Uterus (tissue), 4 donors: ENCODE measurements at places on chromosomes 12 and 14. TPM values are rescaled to one million over a fixed set of nuclear protein-coding genes. Genes with fewer than 3 reads are reported as not detected.

Gene KCNC2
- total RNA-seq: not detected

- no peaks in the 10 kb centered on the region for H3K36me3 ChIP-seq
- no peaks in the 10 kb centered on the region for H3K4me1 ChIP-seq
- H3K27ac ChIP-seq: no peak overlapping the region
- no peak for DNase-seq
- no peak overlapping the region for H3K4me3 ChIP-seq
Observed at GRCh38 chr12:63815482-63815852, 29.0 kb upstream of the SRGAP1 start.

DNA sequence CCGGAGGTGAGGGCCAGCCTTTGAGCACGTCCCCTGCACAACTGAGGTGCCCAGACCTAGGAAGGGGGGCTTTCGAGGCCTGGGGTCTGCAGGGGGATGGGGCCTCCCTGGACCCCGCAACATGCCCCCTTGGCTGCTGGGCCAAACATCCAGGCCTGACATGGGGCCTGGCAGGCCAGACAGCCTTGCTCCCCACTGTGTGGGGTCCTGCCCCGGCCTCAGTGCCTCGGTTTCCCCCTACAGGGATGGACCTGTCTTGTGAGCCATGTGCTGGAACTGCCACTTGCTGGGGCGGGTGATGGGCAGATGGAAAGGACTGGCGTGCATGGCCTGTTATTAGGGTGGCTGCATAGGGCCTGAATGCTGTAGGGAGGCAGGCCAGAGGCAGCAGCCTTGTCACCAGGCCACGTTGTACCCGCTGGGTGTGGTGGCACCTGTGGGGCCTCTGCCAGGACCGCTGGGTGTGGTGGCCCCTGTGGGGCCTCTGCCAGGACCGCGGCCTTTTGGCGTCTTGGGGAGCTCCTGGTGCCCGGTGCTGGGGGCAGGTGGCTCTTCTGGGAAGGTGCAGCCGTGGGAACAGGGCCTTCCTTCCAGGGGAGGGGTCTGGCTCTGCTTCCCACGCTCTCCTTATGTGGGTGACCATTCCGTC is 20.4 kb downstream of the ASPG start:
- no peaks in the 10 kb centered on the region for H3K36me3 ChIP-seq
- no peaks in the 10 kb centered on the region for H3K27me3 ChIP-seq
- peak; percentile 10 for DNase-seq
- no peak overlapping the region for H3K4me3 ChIP-seq
- no peaks in the 10 kb centered on the region for H3K4me1 ChIP-seq

Gene LRTM2
- total RNA-seq: not detected

GRCh38 chr14:38485026-38485425 is 229.1 kb upstream of the CLEC14A start:
- no peak for DNase-seq
- no peaks in the 10 kb centered on the region for H3K36me3 ChIP-seq
- H3K4me3 ChIP-seq: no peak overlapping the region
- H3K27me3 ChIP-seq: no peaks in the 10 kb centered on the region
- no peaks in the 10 kb centered on the region for H3K4me1 ChIP-seq

DNA sequence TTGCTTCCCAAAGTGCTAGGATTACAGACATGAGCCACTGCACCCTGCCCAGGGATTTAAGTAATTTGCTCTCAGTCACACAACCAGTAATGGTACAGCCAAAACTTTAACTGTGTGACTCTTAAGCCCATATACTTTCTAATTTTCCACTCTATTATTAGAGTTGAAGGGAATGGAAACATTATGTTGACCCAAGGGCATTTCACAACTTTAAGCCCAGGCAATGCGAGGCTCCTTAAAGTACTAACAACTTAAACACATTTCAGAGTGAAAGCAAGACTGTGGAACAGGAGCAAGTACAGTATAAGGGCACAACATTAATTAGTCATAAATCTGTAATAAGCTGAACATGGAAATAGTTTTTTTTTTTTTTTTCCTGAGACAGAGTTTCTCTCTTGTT is 39.8 kb downstream of the BAZ1A start:
- H3K27ac ChIP-seq: no peak overlapping the region
- no peak overlapping the region for H3K4me3 ChIP-seq
- H3K27me3 ChIP-seq: no peaks in the 10 kb centered on the region

- no peak for DNase-seq
- H3K4me3 ChIP-seq: no peak overlapping the region
- H3K4me1 ChIP-seq: no peaks in the 10 kb centered on the region
- H3K27me3 ChIP-seq: no peaks in the 10 kb centered on the region
Observed at GRCh38 chr12:115364921-115365320, 680.9 kb upstream of the TBX3 start.

DNA sequence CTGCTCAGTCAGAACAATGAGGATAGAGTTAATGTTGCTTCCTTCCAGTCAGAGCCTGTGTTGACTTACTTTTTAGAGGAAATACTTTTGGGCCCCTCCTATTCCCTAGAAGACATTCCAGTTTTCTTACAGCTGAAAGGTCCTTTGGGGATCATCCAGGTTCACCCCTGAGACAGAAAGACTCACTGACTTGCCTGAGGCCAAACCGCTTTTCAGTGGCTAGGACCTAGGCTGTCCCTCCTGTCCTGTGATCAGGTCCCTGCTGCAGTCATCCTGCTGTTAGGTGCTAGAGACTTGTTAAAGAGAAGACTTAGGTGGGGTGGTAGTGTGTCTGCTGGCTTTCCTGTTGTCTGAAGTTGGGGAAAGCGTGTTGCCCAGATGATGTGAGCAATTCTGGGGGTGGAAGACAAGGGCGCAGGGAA is 39.6 kb downstream of the SUSD6 start:
- no peak overlapping the region for H3K4me3 ChIP-seq
- H3K27ac ChIP-seq: peak overlapping the region; percentile 84
- no peaks in the 10 kb centered on the region for H3K27me3 ChIP-seq
- DNase-seq: no peak
- H3K36me3 ChIP-seq: no peaks in the 10 kb centered on the region
- H3K4me1 ChIP-seq: peaks cover 11% of the 10 kb centered on the region

- H3K4me3 ChIP-seq: no peak overlapping the region
- no peaks in the 10 kb centered on the region for H3K36me3 ChIP-seq
- DNase-seq: no peak
- no peak overlapping the region for H3K27ac ChIP-seq
- H3K4me1 ChIP-seq: no peaks in the 10 kb centered on the region
Observed at GRCh38 chr12:32431025-32431424, 31.7 kb downstream of the FGD4 start.

Gene PSMA6
- 180 TPM for total RNA-seq

DNA sequence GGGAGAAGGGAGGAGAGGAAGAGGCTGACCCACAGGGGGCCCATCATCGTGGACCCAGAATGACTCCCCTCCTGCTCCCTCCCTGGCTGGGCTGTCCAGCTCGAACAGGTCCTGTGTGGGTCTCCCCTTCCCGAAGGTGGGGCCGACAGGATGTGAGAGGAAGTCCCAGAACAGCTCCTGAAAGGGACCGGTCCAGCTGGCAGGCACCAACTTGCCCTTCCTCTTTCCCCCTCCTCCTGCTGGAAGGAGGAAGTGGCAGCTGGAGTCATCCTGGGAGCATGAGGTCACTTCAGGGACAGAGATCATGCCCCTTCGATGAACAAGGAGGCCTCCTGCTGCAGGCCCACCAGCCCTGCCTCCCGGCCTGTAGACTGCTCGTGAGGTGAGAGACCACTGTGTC is 35.0 kb upstream of the BEGAIN start:
- no peaks in the 10 kb centered on the region for H3K27me3 ChIP-seq
- no peak overlapping the region for H3K4me3 ChIP-seq
- peak; percentile 8 for DNase-seq
- no peak overlapping the region for H3K27ac ChIP-seq

- no peak for DNase-seq
- H3K27ac ChIP-seq: peak overlapping the region; percentile 68
- peak overlapping the region; percentile 45 for H3K4me3 ChIP-seq
- H3K27me3 ChIP-seq: no peaks in the 10 kb centered on the region
- no peaks in the 10 kb centered on the region for H3K4me1 ChIP-seq
Observed at GRCh38 chr14:106843951-106844483, 1317.6 kb downstream of the TMEM121 start.

- DNase-seq: no peak
- no peaks in the 10 kb centered on the region for H3K27me3 ChIP-seq
- H3K27ac ChIP-seq: no peak overlapping the region
- no peak overlapping the region for H3K4me3 ChIP-seq
- no peaks in the 10 kb centered on the region for H3K36me3 ChIP-seq
Observed at GRCh38 chr12:10982244-10982643, 4.5 kb downstream of the TAS2R50 start.

Gene PRKCH
- total RNA-seq: 105 TPM
